ENCODE measurements at places on chromosomes 11 and 22. TPM values are rescaled to one million over a fixed set of nuclear protein-coding genes. Genes with fewer than 3 reads are reported as not detected.

DNA sequence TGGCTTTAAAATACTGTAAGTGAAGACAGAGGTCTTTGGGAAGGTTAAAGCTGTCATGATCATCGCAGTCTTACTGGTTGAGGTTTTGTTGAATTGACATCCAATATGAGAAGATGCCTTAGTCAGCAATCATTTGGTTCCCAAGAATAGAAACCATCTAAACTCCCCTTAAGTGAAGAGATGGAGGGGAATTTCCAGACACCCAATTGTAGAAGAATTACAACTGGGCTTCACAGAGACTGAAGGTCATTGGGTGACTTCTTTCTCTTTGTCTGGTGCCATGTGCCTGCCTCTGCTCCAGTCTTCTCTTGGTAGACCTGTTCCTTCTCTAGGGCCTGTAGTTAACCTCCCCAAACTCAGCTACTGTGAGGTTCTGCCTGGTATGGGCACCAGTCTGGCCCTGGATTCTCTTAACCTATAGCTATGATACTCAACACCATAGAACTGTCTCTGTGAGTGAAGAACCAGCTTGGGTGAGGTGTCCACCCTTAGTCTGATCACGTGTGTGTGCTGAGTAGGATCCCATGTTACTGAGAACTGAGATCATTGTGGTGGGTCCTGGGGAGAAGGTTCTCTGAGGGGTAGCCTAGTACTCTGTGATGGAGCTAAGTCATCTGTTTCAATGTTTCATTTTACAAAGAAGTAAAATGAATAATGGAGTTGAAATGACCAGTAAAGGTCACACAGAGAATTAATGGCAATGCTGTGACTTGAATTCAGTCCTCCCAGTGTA is 182.5 kb downstream of the CSNK2A3 start:
- ATAC-seq, result no peak

DNA sequence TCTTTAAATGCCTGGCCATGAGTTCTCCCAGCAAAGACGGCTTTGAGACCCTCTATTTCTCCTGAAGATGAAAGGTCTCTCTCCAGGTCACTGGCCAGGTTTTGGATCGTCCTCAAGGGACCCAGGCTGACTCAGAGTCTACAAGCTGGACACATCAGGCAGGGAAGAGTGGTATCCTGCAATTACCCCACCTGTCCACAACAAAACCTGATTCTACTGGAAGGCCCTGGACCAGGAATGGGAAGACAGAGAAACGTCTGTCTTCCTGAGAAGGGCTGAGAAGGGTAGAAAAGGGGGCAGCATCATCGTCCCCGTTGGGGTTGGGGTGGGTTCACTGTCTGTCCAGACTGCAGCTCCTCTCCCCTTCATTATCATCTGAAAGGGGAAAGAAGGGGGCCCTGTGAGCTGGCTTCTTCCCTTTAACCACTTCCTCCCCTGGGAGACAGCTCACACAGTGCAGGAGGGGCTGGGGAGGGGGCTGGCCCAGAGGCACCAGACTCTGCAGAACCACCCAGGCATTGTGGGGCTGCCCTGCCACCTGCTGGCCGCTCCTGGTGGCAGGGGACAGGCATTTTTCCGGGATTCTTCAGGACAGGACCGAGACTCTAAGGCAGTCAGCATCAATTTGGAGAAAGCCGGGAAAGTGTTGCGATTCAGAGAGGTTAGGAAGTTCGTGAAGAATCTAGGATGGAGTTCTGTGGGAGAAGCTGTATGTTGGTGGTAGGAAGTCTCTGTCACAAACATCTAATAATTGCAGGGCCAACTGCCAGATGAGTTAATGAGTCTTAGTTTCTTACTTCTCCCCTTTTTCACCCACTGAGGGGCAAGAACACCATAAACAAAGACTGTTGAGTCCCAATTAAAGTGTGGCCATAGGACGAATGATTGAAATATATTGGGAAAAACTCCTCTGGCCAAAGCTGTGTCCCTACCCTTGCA is 57.6 kb downstream of the SYN3 start:
- peak; percentile 50 for ATAC-seq

DNA sequence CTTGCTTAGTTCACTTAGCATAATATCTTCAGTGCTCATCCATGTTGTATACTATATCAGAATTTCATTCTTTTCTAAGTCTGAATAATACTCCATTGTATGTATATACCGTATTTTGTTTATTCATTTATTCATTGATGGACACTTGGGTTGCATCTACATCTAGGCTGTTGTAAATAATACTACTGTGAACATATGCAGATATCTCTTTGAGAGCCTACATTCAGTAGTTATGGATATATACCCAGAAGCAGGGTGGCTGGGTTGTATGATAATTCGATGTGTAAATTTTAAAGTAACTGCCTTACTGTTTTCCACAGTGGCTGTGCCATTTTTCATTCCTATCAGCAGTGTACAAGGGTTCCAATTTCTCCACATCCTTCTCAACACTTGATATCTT is 116.5 kb downstream of the TMEM135 start:
- ATAC-seq, result no peak

- no peak for ATAC-seq
These were observed 49.2 kb upstream of the CABP7 start for GRCh38 chr22:29670626-29671025.

DNA sequence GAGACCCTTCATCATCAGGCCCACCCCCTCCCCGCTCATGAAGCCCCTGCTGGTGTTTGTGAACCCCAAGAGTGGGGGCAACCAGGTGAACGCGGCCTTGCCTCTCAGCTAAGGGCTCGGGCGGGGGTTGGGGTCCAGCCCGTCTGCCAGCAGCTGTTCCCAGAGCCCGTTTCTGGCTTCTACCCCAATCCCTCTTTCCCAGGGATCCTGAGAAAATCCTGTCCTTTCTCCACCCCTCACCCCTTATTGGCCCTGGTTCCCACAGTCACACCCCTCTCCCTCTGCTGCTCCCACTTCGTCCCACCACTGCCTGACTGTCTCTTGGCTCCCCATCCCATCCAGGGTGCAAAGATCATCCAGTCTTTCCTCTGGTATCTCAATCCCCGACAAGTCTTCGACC is 9.4 kb upstream of the MDK start:
- no peak for ATAC-seq

DNA sequence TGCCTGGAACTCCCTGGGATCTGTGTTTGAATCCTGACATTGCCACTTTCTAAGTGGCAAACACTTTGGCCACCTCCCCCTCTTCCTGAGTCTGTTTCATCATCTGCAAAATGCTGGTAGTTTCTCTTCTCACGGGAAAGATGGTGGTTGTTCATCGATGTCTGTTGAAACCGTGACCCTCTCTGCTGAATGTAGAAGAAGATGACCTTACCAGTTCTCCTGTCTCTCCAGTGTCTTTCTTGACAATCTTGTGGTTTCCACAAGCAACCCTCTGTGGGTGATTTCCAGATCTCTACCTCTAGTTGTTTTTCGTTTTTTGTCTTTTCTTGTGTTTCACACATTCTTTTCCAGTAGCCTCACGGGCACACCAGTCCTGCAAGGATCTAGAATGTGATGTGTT is 27.5 kb downstream of the ZBTB16 start:
- ATAC-seq, result no peak

GRCh38 chr11:105492010-105492409 is 117.9 kb upstream of the GRIA4 start:
- ATAC-seq, result no peak

- ATAC-seq, result peak; percentile 20
These were observed 1.0 kb downstream of the ZBTB16 start for GRCh38 chr11:114060392-114061047.

- ATAC-seq, result no peak
These were observed 11.2 kb upstream of the LINC01488 start for GRCh38 chr11:69470301-69470700.

DNA sequence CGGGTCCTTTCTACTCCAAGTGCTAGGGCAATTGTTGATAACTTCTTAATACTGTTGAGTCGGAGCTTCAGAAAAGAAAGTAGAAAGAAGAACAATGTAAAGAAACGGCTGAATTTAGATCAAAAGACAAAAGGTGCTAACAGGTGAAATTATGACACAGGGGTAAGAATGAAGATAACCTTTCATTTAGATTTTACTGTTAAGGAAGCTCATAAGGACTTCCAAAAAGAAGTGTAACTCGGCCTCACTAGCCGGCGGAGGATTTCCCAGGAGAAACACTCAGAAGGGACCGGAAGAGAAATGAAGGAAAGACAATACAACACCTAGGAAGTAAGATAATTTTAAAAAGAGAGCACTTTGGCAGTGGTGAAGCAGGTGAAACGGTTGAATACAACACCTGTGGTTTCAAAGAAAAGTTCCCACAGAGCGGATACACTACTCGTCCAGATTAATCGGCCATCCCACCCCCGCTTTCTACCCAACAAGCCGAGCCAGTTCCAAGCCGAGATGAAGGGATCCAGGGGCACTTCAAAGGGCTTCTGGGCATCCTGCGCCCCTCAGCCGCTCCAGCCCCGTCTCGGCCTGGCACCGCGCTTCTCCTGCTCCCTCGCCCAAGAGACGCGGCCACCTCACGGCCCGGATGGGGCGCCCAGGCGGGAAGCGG is 737 bp downstream of the PPP2R1B start:
- peak; percentile 35 for ATAC-seq

DNA sequence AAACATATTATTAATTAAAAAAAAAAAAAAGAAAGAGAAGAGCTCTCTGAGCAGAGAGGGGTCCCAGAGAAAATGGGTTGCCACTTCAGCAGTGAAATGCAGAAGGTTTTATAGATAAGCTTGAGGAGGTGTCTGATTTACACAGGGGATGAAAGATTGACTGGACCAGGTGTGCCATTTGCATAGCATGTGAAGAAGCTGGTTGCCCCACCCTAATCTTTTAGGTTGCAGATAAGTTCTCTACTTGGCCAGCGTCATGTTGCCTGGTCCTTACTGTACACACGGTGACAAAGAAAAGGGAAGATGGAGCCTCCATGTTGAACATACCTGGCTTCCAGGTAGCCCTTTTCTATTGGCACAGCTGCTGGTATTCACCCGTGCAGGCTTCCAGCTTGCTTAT is 41.4 kb downstream of the MS4A2 start:
- no peak for ATAC-seq

GRCh38 chr22:25146307-25146706 is 53.4 kb upstream of the CRYBB3 start:
- no peak for ATAC-seq

- ATAC-seq, result no peak
These were observed 135.4 kb downstream of the METTL15 start for GRCh38 chr11:28243581-28243980.

- no peak for ATAC-seq
These were observed 15.2 kb downstream of the ALKBH8 start for GRCh38 chr11:107550304-107550703.

DNA sequence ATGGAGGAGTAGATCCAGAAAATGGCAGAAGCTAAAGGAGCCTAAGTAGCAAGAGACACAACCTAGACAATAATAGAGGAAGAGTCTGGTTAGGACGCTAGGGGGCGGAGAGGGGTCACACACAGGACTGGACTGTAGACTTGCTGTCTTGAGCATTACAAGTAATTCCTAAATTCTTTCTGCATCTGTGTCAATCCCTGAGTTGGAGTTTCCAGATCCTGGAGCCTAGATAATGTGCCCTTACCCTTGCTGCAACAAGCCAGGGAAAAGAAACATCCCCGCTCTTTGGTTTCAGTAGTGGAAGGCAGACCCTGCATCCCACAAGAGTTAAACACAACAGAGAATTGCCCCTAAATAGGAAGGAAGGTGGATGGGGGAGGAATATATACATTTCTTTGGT is 14.9 kb upstream of the CCDC73 start:
- peak; percentile 92 for ATAC-seq

DNA sequence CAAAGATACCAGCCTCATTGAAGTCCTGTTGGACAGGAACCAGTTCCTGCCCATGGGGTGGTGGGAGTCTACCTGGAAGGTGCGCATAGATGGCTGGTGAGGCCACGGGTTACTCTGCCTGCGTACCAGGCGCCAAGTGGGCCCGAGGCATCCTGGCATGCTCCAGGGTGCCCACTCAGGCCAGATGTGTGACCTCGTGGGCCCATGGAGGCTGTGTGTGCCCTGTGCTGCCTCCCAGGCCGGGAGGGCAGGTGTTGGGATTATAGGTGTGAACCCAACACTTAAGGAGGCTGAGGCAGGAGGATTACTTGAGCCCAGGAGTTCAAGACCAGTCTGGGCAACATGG is 23.1 kb downstream of the TANGO2 start:
- ATAC-seq, result no peak

GRCh38 chr11:77213029-77213579 is 85.1 kb downstream of the MYO7A start:
- no peak for ATAC-seq

DNA sequence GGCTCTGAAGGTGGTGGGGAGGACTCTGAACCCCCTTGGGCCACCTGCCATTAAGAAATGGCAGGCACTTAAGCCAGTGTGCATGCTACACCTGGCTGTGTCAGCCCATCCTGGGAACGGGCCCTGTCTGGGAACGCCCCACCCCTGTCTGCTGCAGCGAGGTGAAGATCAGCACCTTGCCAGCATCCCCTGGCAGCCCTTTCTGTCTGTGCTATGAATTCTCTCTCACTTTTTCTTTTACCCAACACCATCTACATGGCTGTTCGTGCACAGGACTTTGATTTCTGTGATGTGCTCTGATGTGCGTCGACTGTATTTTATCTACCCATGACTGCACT is 452.9 kb upstream of the B3GAT1 start:
- ATAC-seq, result no peak

GRCh38 chr22:36224245-36224644 is 15.1 kb downstream of the APOL2 start:
- peak; percentile 50 for ATAC-seq

DNA sequence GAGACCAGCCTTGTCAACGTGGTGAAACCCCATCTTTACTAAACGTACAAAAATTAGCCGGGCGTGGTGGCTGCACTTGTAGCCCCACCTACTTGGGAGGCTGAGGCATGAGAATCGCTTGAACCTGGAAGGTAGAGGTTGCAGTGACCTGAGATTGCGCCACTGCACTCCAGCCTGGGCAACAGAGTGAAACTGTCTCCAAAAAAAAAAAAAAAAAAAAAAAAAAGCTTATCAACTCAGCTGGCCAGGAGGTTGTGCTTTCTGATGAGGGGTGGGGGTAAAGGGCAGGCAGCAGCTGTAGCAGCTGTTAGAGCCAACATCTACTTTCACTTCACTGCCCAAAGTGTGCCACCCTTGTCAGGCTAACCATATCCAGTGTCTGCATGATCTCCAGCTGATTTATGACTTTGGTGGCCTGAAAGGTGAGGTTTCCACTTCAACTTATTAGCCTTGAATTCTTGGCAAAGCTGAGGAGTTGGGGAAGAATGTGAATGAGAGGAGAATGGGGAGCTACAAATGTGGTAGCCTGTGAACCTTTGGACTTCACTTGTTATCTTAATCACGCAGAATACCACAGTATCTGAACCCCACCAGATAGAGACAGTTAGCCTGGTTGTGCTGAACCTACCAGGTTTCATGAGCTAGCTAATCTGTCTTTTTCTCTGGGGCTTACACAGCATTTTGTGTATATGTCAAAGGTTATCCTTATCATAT is 19.6 kb downstream of the RNF121 start:
- ATAC-seq, result no peak

The PRG3 gene
- total RNA-seq, result not detected

The SNX32 gene
- total RNA-seq, result 0.12 TPM

The CD248 gene
- 4.0 TPM for total RNA-seq

The EMID1 gene
- total RNA-seq, result 0.84 TPM

The PARVA gene
- 28.9 TPM for total RNA-seq

The C11orf97 gene
- total RNA-seq, result not detected

The HEPHL1 gene
- 13.0 TPM for total RNA-seq

The BAIAP2L2 gene
- total RNA-seq, result 4.5 TPM

The MICALL1 gene
- total RNA-seq, result 105 TPM

The SLC43A3 gene
- 28.2 TPM for total RNA-seq

The TNNT3 gene
- 0.40 TPM for total RNA-seq

The OR51B4 gene
- total RNA-seq, result not detected

All from esophagus mucosa (tissue), 1 donor.